ENCODE measurements at places on chromosomes 3 and 15. TPM values are rescaled to one million over a fixed set of nuclear protein-coding genes. Genes with fewer than 3 reads are reported as not detected.
A peak's percentile ranks its signal among the peaks of the same experiment; 100 is the strongest.

- H3K4me1 ChIP-seq: no peaks in the 10 kb centered on the region
- DNase-seq: no peak
- H3K4me3 ChIP-seq: no peak overlapping the region
Measured at GRCh38 chr15:31005660-31006059, 14.2 kb upstream of the MTMR10 start.

DNA sequence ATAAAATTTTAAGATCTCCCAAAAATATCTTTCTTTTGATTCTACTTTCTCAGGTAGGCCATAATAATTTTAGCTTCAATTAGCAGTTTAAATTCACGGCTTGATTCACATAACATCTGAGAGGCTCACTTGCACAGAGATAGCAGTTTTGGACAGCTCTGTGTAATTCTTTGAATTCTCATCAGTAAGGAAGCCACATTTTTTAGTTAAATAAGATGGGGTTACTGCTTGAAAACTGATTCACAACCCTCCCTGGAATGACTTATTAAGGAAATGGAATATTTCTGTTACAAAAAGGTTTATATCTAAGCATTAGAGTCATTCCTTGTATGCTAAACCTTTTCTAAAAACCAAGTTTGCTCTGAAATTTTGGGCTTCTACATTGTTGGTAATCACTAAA is 212.7 kb downstream of the ALCAM start:
- no peak overlapping the region for H3K27ac ChIP-seq
- H3K4me1 ChIP-seq: no peaks in the 10 kb centered on the region
- no peaks in the 10 kb centered on the region for H3K27me3 ChIP-seq
- no peak overlapping the region for H3K4me3 ChIP-seq
- H3K36me3 ChIP-seq: no peaks in the 10 kb centered on the region

DNA sequence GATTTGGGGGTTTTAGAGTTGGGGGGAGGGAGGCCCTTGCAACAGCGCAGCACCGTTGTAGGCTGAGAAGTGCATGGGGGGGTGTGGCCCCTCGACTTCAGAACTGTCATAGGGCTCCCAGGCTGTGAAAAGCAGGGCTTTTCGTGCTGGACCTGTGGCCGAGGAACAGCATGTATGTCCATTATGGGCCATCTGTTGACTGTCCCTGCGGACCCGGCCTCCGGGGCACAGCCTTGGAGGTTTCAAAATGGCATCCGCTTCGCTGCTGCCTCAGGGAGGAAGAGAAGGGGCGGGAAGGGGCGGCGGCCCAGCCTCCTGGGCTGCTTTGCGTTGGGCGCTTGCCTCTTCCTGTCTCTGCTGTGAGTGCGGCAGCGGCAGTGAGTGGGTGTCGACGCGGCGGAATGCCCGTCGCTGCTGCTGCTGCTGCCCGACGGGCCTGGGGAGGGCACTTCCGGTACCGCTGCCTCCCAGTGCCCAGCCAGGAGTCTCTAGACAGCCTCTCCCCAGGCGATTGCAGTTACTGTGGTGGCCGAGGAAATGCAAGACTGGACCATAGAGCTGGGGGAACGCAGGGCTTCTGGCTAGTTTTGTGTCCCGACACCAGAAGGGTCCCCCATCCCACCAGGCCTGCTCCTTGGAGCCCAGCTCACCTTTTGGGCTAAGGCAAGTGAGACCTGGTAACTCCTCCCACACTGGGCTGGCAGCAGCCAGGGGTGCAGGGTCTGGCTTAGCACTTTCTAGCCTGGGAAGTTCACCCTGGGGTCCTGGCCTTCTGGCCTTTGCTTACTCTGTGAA is 1.9 kb downstream of the GNAI2 start:
- no peaks in the 10 kb centered on the region for H3K27me3 ChIP-seq
- peaks cover 47% of the 10 kb centered on the region for H3K4me1 ChIP-seq

The ITIH3 gene
- total RNA-seq: 4.1 TPM

The CLEC3B gene
- total RNA-seq: 11.6 TPM

The P2RY13 gene
- total RNA-seq: 1.7 TPM

The AHSG gene
- total RNA-seq: not detected

DNA sequence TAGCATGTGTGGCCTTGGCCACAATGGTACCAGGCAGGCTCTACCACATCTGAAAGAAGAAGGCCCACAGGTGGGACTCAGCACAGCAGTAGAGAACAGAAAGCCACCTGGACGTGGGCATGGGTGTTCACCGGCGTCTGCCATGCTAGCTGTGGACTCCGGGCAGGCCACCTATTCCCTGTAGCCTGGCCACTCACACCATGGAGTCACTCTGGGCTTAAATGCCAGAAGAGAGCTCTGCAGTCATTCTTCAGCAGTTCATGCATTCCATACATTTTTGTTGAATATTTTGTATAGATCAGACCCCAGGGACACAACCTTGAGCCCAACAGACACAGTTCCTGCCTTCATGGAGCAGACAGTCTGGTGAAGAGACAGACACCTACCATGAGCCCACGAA is 138.6 kb downstream of the SRGAP3 start:
- no peaks in the 10 kb centered on the region for H3K4me1 ChIP-seq
- DNase-seq: no peak
- H3K4me3 ChIP-seq: no peak overlapping the region
- H3K36me3 ChIP-seq: no peaks in the 10 kb centered on the region

- no peaks in the 10 kb centered on the region for H3K36me3 ChIP-seq
- H3K27ac ChIP-seq: no peak overlapping the region
- H3K4me3 ChIP-seq: no peak overlapping the region
- no peaks in the 10 kb centered on the region for H3K4me1 ChIP-seq
- no peaks in the 10 kb centered on the region for H3K27me3 ChIP-seq
- DNase-seq: no peak
Measured at GRCh38 chr3:153404157-153404556, 242.1 kb downstream of the RAP2B start.

DNA sequence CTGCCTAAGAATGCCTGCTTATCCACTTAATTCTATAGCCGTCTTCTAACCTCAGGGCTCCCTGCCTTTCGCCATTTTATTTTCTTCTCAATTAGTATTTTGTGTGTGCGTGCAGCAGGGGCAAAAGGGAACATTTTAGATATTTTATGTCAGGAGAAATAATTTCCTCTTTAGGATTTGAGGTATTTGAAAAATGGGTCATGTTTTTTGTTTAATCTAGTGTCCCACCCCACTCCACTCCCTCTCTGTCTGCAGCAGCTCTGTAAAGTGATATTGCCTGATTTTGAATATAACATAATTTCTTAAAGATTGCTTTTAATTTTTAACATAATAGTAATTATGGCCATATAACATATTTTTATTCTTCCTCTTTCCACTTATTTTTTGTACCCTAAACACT is 593.2 kb upstream of the DPPA4 start:
- H3K4me1 ChIP-seq: no peaks in the 10 kb centered on the region
- no peaks in the 10 kb centered on the region for H3K36me3 ChIP-seq

DNA sequence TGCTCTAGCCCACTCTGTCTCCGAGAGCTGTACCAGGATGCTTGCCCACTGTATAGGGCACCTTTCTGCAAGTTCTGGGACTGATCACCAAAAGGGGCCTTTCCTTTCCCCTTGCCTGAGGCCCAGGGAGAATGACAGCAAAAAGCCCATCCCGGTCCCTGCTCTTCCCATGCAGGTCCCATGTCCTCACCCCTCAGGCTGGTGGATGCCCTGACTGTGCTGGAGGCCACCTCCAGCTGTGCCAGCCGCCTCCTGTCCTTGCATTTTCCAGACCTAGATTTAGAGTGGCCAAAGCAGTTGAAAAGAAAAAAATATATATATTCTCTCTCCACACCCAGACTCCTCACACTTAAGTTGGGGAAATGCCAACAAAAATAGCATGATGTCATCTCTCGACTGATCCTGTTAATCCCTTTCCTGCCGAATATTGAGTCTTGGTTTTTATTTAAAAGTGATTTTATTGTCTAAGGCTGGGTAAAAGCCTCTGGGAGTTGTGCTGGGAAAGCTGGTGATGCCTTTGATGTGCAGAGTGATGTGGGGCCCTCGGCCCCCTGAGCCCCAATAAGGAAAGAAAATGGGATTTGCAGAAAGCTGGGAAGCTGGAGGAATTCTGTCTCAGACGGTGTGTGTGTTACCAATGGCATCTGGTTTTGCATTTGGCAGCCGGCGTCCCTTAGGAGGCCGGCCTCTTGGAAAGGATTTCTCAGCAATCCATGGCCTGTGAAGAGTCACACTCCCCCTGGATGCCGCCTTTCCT is 29.3 kb upstream of the TPM1 start:
- H3K4me1 ChIP-seq: no peaks in the 10 kb centered on the region
- DNase-seq: no peak
- H3K27ac ChIP-seq: no peak overlapping the region
- H3K27me3 ChIP-seq: no peaks in the 10 kb centered on the region
- no peak overlapping the region for H3K4me3 ChIP-seq
- no peaks in the 10 kb centered on the region for H3K36me3 ChIP-seq

GRCh38 chr3:149575961-149576564 is 81.8 kb downstream of the WWTR1 start:
- H3K27ac ChIP-seq: peak overlapping the region; percentile 47
- no peak for DNase-seq
- no peak overlapping the region for H3K4me3 ChIP-seq
- no peaks in the 10 kb centered on the region for H3K4me1 ChIP-seq
- H3K27me3 ChIP-seq: no peaks in the 10 kb centered on the region

DNA sequence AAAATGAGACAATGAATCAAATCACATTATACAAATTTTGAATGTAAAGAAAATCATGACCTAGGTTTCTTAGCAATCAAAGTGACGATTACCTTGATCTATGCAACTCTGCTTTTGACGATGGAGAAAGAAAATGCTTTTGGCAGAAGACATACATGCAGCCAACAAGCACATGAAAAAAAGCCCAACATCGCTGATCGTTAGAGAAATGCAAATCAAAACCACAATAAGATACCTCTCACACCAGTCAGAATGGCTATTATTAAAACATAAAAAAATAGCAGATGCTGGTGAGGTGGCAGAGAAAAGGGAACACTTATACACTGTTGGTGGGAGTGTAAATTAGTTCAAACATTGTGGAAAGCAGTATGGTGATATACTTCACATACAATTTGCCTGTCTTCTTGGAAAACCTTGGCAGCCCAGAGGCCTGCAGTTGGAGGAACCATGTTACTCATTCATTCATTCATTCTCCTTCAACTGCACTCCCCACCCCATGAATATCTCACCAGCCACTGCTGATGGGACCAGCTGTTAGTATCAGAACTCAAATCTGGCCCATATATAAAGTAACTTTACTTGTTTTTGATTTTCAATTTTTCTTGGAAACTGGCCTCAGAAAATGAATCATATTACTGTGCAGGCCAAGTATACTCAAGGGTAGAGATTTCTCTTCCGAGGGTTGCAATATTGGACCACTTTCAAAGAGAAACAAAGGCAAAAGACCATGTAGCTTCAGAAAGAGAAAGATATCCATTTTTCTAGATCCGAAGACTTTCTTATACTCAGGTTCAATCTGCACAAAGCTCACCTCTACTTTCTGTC is 358.6 kb upstream of the ARHGEF26 start:
- no peak overlapping the region for H3K27ac ChIP-seq
- H3K27me3 ChIP-seq: no peaks in the 10 kb centered on the region
- DNase-seq: no peak
- no peaks in the 10 kb centered on the region for H3K36me3 ChIP-seq
- H3K4me1 ChIP-seq: no peaks in the 10 kb centered on the region

DNA sequence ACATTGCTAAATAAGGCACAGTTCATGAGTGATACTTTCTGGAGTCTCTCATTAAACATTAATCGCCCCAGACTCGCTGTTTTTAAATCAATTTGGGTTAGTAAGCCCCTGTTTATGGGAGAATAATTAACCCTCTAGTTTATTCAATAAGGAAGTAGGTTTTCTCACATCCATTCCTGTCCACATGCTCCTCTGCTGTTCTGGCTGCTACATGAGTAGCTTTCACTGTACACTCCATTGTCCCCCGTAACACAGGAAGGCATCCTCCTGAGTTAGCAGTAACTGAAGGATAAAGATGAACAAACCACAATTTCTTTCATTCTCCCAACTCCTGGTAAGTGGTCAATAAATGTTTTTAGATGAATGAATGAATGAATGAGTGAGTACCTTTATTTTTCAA is 378.5 kb downstream of the DIPK2A start:
- H3K36me3 ChIP-seq: no peaks in the 10 kb centered on the region
- H3K4me1 ChIP-seq: no peaks in the 10 kb centered on the region
- no peak overlapping the region for H3K4me3 ChIP-seq
- H3K27me3 ChIP-seq: no peaks in the 10 kb centered on the region
- no peak for DNase-seq

DNA sequence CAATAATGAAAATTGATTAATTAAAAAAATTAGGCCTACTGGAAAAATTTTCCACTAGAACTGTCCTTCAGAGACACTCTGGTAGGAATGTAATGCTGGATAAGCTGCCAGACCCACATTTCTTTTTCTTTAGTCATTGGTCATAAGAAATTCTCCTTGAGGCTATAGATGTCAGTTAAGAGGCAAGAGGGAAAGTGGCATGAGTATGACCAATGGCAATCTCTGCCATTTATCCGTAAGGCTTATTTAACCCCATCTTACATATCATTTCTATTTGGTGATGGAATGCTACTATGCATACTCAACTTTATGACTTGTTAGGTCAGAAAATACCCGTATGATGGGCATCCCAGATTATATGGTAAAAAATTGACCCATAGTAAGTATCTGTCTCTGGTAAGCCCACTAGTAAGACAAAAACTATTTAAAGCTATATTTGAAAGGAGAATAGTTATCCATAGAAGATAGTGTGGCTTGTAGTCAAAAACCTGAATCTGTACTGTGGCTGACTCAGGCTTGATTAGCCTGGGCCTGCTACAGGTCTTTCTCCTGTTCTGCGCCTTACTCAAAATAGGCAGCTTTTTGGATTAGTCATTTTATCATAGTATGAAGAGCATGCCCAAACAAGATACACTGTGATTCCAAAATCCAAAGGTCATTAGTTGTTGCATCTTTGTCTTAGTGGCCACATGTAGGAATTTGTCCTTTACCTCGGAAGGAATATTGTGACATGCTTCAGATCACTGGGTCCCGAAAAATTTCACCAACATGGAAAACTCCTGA is 314.7 kb downstream of the PYDC2 start:
- H3K4me1 ChIP-seq: no peaks in the 10 kb centered on the region
- H3K4me3 ChIP-seq: no peak overlapping the region
- no peaks in the 10 kb centered on the region for H3K36me3 ChIP-seq
- no peak for DNase-seq
- no peak overlapping the region for H3K27ac ChIP-seq

The OR4F15 gene
- not detected for total RNA-seq

DNA sequence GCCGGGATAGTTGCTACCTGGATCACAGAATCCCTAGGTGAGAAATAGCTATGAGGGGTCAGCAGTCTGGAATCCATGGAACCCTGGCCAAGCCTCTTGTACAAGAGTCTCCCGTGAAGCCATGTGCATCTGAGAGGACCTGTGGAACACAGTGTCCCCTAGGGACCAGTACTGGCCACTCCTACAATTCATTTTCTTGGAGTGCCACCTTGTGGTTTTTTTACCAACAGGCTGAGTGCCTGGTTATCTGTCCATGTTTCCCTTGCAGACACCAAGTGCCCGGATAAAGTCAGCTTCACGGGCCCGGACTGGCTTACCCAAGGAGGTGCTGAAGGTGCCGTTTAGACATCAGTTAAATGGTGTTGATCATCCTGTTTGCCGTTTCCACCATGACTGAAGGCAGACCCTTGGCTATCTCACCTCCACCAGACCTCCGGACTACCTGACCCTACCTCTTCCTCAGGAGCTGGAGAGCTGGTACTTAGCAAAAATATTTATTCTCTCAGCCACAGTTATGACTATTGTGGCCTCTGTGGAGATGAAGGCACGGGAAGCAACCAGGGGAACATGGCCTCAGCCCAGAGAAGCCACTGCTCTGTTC is 93.9 kb downstream of the RBPMS2 start:
- H3K4me1 ChIP-seq: peaks cover under 1% of the 10 kb centered on the region
- DNase-seq: no peak
- no peak overlapping the region for H3K4me3 ChIP-seq
- no peaks in the 10 kb centered on the region for H3K27me3 ChIP-seq
- H3K36me3 ChIP-seq: no peaks in the 10 kb centered on the region
- no peak overlapping the region for H3K27ac ChIP-seq
